ENCODE measurements at places on chromosomes 5 and 9.
A peak's percentile ranks its signal among the peaks of the same experiment; 100 is the strongest.

- DNase-seq = no peak
These were observed 308.0 kb downstream of the DOCK8 start for GRCh38 chr9:522658-523057.

DNA sequence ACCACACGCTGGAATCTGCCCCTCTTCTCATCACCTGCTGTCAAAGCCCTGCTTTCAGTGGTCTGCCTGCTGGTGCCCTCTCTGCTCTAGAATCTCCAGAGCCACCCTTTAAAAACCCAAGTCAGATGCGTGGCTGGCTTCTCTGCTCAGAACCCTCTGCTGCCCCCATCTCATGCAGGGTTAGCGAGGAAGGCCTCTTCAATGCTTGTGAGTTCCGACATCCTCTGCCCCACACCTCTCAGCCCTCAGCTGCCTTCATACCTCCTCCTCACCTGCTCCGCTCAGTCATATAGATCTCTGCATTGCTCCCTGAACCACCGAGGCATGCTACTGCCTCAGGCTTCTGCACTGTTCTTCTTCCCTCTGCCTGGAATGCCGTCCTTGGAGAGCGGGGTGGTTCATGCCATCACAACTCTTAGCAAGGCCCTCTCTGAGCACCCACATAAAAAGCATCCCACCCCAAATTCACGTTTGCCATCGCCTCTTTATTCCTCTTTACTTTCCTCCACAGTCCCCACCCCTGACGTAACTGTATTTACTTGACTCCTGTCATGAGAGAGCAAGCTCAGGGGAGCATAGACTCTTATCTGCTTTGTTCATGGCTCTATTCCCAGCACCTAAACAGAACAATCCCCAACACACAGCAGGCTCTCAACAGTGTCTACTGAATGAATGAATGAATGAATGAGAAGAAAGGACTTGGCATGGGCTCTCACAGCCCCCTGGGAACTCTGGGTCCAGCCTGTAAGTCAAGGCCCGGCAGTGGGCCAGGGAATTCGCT lies 10.4 kb downstream of the SHB start:
- no peak for DNase-seq

DNA sequence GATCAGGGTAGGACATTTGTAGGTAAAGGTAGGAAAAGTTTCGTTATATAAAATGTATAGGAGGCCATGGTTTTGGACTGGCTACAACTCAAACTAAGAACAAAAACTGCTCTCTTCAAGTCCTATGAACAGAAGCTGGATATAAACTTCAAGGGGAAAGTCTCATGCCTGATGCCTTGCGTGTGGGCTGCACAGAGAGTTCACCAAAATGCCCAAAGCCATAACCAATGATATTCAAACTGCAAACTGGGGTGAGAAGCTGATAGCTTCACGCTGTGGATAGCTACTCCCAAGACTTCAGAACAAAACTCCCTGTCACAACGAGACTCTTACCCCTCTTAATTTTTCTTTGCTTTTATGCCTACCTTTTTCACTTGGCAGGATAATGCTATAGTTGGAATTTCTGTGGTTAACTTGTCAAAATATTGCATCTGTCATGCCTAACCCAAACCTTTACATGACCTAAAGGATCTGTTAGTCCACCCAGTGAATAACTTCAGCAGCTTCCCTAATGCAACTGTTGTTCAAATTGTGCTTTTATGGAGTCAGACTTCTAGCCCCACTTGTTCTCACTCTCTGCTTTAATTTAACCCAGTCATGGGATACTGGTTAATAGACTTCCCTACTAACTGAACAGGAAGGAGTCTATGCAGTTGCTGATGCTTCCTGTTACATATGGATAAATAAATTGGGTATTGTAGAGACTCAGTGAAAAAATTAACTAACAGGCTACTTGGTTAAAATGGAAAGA lies 71.9 kb downstream of the SFXN1 start:
- no peak for DNase-seq

- DNase-seq = peak; percentile 88
These were observed 49.5 kb downstream of the RXRA start for GRCh38 chr9:134375430-134376385.

DNA sequence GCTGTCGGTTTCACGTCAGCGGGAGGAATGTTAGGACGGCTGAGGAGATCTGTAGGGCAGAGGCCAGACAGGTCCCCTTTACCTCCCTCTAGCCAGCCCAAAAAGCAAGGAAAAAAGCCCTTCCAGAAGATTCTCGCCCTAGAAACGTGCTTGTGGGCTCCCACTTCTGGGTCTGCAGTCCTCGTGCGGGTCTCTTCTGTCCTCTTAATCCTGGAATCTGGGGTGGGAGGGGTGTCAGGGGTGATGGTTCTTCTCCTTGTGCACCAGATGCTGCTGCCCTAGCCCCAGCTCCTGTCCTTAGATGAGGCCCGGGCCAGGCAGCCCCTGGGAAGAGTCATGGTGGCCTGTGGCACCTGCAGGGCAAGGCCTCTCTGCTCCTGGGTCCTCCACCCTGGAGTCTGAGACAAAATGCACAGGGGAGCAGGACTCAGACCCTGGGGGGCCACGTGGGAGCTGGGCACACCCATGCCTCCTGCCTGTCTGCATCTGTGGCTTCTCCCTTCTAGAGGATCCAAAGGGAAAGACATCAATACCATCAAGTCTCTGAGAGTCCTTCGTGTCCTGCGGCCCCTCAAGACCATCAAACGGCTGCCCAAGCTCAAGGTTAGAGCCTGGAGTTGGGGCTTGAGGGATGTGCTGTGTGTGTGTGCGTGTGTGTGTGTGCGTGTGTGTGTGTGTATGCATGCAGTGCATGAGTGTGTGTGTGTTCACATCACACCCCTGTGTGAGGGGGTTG lies 174.2 kb downstream of the CACNA1B start:
- DNase-seq = no peak

GRCh38 chr5:45081082-45081481 lies 272.3 kb downstream of the MRPS30 start:
- no peak for DNase-seq

- DNase-seq = no peak
These were observed 531 bp downstream of the ABO start for GRCh38 chr9:133274236-133275104.

DNA sequence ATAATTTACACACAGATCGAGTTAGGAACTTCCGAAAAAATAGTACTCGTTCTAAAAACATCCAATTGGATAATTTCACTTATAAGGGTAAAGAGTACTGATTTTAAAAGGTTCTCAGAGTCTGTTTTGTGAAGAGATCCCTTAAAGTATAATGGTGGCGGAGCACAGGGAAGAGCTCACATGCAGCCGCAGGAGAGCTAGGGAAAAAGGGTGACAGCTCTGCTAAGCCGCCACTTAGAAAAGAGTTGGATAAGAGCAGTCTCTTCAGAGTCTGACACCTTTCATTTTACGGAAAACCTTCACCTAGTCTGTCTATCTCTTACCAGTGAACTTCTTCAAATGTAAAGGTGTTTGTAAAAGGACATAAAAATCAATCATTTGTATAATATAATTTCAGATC lies 149.9 kb downstream of the COMMD10 start:
- DNase-seq = no peak

GRCh38 chr9:128819716-128820664 lies 1.7 kb downstream of the ENDOG start:
- DNase-seq = no peak

DNA sequence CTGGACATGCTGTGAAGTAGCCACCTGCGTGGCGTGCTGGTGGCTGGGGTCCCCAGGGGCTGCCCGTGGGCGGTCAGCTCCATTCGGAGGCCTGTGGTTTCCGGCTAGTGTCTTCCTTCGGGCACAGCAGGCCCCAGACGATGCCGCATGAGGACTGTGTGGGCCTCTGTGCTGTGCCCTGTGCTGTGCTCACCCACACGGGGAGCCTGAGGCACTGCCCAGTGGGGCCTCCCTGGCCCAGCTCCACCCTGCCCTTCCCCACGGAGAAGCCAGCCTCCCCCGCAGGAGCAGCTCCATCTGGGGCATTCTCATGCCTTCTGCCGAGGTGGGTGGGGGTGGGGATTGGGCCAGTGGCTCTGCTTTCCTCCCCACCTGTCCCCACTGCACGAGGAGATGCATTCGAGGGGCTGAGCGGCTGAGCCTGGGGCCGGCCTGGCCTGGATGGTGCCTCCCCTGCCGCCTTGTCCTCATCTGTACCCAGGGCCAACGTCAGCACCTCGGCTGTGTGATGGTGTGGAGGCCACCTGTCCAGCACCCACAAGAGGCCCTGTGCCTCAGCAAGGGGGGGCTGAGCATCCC lies 24.2 kb downstream of the RXRA start:
- DNase-seq = no peak

DNA sequence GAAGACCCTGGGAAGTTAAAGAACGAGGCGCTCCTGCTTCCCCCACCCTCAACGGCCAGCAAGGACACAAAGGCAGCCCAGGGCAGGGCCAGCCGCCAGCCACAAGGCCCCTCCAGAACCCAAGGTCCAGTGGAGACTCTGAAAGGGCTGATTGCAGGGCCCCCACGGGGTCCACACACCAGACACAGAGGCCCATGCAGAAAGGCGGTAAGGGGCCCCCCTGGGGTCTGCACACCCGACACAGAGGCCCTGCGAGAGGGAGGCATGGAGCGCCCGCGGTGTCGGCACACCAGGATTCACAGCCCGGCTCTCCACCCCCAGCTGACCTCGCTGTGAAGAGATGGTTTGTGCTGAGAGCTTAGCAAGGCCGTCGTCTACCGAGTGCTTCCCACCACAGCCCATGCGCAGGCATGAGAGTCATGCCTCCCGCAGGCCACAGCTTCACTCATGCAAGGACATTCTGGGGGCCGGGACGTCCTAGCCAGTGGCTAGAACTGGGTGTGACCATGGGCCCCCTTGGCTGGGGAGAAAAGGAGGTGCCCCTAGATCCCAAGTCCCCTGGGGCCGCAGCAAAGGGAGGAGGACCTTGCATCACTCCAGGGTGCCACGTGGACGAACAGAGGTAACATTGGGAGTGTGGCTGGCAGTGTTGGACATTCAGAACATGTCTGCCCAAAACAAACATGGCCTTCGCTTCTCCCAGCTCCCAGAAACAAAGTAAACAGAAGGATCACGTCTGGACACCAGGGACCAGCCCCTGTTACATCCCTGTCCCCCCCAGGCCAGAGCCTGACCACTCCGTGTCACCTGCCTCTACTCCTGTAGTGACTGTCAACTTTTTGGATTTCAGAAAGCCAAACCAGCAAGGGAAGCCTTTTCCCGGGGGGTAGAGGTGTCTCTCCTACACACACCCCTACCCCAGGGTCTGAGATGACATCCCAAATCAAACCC lies 9.8 kb downstream of the BRD3 start:
- DNase-seq = no peak

GRCh38 chr5:93349613-93350012 lies 231.4 kb downstream of the NR2F1-AS1 start:
- DNase-seq = no peak

GRCh38 chr9:86471171-86471815 lies 117.1 kb upstream of the TUT7 start:
- no peak for DNase-seq

GRCh38 chr5:74995926-74996325 lies 56.4 kb downstream of the GCNT4 start:
- DNase-seq = no peak

- no peak for DNase-seq
These were observed 1.7 kb upstream of the LTC4S start for GRCh38 chr5:179791881-179792611.

- no peak for DNase-seq
These were observed 151.8 kb downstream of the HSPA4 start for GRCh38 chr5:133203317-133204305.

DNA sequence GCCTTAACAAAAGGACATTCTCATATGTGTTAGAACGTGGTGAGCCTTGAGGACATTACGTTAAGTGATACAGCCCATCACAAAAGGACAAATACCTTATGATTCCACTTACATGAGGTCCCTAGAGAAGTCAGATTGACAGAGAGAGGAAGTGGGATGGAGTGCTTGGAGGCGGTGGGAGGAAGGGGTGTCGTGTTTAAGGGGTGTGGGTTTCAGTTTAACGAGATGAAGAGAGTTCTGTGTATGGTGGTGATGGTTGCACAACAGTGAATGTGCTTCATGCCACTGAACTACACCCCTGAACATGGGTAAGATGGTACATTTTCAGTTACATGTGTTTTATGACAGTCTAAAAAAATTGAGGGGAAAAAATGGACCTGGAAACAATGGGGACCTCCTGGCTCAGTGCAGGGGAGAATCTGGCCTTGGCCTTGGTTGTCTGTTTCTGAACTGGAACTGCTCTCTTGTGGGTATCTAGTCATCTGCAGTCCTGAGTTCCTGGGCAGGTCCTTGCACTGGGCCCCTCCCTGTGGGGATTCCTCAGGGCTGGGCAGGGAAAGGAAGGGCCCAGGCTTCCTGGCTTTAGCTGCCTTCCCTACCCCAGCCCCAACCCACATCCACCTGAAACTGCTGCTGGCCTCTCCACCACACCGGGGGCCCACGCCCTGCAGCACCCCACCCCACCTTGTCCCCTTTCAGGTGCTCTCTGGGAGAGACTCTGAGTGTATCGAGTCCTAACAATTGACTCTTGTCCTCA lies 17.8 kb downstream of the LRRC8A start:
- DNase-seq = no peak

DNA sequence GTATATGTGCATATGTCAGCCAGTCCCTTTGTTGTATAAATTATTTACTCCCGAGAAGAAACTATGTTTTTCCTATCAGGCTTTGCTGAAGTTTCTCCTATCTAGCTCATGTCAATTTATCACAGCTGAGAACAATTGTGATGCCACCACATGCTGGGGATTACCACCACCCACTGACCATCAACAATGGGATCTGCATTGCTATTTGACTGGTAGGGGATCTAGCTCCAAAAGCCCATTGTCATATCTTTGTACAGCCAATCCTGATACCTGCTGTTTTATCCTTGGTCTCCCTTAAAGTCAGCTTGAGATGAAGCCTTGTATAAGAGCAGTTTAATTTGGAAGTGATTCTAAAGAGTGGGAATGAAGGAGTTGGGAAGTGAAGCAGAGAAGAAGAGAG lies 53.9 kb upstream of the KCNN2 start:
- DNase-seq = no peak

DNA sequence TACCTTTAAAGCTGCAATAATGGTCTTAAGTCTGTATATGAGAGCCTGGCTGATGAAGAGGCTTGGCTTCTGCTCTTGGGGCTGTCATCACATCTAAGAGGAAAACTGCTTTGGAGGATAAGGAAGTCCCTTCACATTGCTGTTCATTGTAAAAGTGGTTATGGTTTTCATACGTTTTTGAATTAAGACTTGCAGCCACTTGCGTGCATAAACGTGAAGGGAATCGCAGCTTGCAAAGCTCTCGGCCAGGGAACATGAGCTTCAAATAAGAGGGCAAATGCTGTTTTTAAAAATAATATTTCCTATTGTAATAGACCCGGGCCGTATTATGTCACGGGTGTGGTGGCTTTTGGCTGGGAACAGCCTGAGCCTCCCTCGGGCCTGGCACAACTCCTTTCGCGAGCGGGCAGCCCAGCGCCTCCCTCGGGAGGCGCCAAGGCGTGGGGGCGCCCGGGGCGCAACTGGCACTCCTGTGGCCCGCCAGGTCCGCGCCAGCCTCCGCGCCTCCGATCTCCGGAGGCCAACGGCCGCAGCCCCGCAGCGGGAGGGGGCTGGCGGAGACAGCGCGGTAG lies 538 bp upstream of the ARHGEF28 start:
- peak; percentile 4 for DNase-seq

- DNase-seq = no peak
These were observed 37.8 kb upstream of the TAS2R1 start for GRCh38 chr5:9667906-9668305.

All from muscle of back (tissue), 13 donors.